ENCODE measurements at places on chromosomes 1 and 21.

DNA sequence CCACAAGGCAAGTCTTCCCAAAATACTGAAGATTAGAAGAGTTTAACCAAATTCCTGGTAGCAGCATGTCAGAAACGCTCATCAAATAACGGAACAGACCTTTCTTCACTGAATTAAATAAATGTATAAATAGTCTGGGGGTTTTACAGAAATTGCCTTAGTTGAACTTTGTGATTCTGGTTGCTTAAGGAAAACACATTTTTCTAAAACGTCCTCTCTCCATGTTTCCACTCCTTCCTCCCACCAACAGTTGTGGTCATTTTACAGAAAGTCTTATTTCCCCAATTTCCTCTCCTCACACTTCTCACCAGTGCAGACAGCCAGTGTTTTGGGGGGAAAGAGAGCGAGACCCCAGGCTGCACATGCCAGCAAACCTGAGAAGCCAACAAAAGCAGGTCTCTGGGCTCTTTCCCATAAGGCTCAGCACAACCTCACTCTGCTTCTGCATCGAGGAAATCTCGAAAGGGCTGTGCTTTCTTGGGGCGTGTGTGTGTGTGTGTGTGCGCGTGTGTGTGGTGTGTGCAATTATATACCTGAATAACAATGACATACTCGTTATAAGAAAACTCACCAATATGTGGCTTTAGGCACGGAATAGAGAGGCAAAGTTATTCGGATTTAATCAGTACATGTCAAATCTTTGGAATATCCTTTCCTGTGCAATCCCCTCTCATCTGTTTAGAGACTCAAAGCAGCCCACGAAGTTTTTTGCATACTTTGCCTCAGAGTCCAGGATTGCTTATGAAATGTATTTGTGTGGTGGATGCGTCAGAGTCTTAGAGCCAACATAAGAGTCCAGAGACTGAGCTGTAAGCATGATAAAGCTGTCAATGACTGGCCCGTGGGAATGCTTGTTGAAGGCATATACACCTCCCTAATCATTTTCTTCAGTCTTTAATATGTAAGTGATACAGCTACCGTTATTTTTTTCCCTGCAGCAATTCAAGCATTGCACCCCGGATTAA, 2.0 kb downstream of the KCNJ15 start:
- no peak for DNase-seq

- DNase-seq: no peak
These were observed 33.3 kb upstream of the TDRD10 start for GRCh38 chr1:154468535-154469250.

DNA sequence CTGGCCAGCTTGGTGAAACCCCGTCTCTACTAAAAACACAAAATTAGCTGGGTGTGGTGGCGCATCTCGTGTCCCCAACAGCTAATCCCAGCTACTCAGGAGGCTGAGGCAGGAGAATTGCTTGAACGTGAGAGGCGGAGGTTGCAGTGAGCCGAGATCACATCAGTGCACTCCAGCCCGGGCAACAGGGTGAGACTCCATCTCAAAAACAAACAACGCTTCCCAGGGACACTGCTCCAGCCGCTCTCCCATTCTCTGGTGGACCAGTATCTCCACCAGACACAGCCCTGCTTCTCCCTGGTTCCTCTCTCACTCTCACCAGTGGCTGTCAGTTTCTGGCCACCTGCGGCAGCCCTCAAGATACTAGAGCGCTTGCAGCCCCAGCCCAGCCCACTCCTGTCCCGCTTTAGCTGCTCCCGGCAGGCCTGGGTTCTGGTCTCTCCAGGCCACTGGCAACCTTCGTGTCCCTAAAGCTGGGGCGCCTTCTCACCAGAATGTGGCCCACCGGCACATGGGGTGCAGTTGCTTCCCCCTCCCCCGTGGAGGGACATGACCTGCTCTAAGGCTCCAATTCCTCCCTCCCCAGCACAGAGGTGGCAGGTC, 20.9 kb upstream of the LRRC47 start:
- DNase-seq: peak; percentile 52

DNA sequence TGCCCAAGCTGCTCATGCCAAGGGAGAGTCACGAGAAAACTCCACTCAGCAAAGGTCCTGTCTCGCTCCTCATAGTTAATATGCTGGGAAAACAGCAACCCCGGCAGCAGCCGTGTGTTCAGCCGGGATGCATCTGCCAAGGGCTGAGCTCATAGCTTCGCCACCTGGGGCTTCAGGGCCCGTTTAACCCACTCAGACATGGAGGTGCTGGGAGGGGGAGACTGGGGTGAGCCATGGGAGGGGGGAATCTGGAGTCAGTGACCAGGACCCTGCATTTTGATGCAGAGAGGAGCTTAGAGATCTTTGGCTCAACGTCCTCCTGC, 283.4 kb downstream of the PTPRU start:
- no peak for DNase-seq

DNA sequence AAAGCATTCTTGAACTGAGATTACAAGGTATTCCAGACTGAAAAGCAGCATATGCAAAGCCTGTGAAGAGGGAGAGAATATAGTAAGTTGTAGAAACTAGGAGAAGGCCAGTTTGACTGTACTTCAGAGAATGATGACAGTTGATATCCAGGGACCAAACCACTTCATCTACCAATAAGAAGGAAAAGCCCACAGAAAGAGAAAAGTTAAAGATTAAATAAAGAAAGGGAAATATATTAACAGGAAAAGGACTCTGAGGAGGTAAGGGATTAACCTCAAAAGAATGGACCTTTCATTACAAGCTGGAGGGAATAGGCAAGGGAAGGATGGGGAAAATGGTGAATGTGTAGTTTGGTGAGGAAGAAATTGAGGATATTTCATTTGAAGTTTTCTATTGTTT, 180.2 kb upstream of the CACYBP start:
- DNase-seq: no peak

- DNase-seq: no peak
These were observed 101.2 kb downstream of the INTS7 start for GRCh38 chr1:211933946-211934714.

DNA sequence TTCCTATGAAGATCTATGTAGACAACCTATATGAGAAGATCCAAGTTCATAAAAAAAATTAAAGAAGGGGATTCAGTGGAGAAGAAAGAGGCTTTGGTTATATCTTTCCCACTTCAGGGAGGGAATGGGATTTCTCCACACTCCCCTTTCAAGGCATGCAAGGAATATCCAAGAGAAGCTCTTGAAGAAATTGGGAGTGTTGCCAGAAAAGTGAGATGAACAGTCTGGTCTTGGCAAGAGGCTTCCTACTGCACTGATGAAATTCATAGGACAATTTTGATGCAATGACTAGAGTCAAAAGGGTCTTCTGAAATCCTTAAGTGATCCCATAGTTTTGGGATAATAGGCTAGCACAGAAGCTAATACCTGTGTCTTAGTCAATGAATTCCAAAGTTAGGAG, 153.0 kb downstream of the KCTD3 start:
- DNase-seq: no peak

DNA sequence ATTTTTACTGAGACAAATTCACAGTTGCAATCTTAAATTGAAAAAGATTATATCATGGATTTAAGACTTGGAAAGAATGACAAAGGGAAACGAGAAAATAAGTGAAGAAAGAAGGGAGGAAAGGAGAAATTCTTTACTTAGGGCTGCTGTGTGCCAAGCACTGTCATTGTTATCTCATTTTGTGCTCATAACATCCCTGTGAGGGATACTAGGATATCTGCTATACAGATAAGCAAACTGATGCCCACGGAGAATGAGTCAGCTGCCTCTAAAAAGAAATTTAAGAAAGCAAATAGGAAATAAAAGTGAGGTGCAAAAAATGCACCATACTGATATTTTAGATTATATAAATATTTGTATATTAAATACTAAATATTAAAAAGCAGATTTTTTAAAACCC, 183.6 kb upstream of the NR5A2 start:
- DNase-seq: no peak

- no peak for DNase-seq
These were observed 25.6 kb downstream of the PDC start for GRCh38 chr1:186435336-186435735.

DNA sequence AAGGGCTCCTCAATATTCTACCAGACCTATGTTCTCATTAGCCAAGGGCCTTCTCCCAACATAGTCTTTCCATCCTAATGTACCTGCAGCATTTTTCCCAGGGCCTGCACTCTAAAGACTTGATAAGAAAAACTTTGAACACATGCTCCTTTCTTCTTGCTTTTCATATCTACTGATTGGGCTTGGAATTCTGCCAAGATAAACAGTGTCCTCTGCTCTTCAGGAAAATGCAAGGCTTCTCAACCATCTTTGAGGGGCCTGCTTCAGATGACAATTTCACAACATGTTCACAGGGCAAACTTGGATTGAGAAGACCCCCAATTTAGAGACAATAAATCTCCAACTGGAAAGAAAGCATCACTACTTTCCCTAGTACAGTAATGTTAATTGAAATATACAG, 25.8 kb upstream of the PPT1 start:
- no peak for DNase-seq

DNA sequence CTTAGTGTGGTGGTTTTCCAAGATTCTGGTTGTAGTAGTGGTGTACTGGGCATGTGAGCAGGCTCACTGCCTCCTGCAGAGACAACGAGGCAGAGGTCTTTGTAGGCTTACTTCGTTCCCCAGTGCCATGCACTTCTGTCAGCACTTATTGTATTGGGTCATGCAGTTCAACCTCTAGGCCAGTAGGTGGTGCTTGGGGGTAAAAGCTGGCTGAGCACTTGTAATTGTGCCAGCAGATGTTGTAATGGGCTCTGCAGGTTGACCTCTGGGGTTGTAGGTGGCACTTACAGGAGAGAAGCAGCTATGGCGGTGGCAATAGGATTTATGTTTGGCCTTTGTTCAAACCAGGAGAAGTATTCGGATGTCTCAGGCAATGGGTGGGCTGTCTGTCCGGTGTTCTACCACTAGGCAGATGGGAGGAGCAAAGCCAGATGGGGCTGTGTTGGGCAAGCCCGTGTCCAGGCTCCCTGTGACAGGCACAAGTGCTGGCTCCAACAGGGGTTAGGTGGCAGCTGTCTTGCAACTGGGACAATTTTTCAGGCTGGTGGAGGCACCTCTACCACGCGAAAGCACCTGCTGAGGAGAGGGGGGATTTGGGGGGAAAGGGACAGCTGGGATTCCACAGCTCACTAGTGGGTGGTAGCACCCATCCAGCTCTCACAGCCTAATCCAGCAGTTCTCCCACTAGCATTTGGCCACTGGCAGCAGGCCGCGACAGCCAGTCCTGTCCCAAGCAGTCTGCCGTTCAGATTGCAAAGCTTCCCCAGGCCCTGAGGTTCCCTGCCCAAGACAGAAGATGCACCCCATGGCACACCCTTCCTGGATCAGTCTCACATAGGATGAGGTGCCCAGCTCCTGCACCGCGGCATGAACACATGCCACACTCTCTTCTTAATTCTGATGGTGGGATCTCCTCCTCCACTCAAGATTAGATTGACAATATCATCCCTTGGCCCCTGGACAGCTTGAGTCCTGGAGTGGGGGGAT, 274.5 kb downstream of the CTH start:
- peak; percentile 83 for DNase-seq

DNA sequence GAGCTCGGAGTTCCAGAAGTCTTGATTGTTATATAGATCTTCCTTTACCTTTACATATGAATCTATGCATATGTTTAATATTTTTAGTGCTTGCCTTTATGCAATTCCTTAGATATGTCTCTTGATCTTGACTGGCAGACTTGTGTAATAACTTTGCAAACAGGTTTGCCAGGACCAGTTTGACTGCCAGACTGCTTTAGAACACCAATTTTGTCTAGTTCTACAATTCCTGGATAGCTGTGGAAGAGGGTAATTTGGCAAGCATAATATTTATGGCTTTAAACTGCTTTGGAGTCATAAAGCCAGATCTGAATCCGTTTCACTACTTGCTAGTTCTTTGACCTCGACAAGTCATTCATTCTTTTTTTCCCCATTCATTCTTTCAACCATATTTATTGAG, 250.0 kb downstream of the FAF1 start:
- DNase-seq: no peak

DNA sequence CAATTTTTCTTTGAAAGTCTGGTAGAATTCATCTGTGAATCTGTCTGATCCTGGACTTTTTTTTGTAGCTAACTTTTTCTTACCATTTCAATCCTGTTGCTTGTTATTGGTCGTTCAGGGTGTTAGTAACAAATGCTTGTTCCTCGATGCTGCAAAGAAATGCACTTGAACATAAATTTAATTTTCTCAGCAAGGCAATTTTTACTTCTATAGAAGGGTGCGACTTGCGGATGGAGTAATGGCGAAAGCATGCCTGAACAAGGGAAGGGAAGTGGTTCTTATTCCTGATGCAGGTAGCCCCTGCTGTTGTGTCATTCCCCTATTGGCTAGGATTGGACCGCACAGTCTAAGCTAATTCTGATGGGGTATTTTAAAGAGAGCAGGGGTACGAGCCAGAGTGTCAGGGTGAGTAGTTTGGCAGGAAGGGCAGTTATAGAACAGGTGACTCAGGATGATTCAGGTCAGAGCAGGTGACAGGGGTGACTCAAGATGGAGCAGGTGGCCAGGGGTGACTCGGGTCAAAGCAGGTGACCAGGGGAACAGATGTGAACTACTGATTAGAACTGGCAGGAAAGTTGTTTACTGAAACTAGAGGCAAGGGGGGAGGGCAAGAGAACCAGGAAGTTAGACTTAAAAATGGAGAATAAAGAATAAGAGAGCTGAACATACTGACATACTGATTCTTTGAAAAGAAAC, 40.5 kb downstream of the SERINC2 start:
- no peak for DNase-seq

DNA sequence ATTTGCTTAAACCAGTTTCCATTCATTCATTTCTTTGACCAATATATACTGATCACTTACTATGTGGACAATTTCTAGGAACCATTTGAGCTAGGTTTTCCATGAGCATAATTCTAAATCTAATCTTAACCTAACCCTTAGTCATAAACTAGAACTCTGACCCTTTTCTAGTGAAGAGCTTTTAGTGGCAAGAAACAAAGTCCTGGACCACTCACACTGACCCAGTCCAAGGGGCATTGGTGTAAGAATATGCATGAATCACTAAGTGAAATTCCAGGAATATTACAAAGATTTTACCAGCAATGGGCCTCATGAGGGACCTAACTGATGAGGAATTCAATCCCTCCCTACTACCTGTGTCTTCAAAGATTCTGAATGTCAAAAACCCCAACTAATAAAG, 40.6 kb upstream of the SLC2A1 start:
- DNase-seq: no peak

- DNase-seq: no peak
These were observed 126.5 kb downstream of the RHOU start for GRCh38 chr1:228861832-228862180.

- DNase-seq: no peak
These were observed 5.6 kb downstream of the PRDX1 start for GRCh38 chr1:45516036-45516435.

GRCh38 chr1:99177465-99177864, 86.8 kb upstream of the PLPPR4 start:
- no peak for DNase-seq

DNA sequence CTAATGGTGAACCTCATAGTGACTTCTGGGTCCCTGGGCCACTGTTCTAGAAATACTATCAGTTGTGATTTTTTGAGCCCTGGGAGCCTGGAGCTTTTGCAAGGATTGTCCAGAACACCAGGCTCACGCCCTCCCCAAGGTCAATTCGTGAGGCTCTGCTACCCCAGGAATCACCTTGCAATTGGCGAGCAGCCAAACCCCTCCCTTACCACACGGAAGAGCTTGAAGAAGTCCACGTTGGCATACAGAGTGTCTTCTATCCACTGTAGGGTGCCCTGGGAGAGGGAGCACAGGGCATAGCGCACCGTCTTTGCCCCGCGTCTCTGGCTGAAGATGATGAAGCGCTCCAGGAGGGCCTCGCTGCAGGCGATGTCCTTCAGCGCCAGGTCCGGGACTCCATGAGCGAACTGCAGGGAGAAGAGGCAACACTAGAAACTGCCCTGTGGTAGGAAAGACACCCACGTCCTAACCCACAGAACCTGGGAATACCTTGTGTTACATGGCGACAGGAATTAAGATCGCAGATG, 22.3 kb downstream of the ABCA4 start:
- DNase-seq: peak; percentile 17
